Stimulated activated CD4-positive, alpha-beta T cell treated with anti-CD3 and anti-CD28 coated beads, Interleukin-4, amount 100 ng/mL, for 1 hour (primary cell): ENCODE measurements at places on chromosomes 12 and 14.
A peak's percentile ranks its signal among the peaks of the same experiment; 100 is the strongest.

GRCh38 chr12:112838731-112839130 is 47.2 kb downstream of the RPH3A start:
- no peak for DNase-seq

DNA sequence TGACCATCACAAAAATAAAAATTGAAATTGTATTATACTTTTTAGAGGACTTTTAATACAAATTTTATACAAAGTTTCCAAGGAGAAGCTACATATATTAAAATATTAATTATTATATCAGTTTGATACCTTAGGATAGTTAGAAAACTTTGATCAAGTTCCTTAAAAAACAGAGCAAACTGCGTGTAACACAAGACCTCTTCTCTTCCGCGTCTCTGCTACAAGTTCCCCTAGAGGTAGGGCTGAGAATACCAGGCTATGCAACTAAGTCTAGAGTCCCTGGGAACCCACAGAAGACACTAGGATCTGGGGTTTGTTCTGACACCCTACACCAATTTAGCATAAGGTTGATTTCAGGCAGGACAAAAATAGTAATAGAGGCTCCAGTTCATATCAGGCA is 319.0 kb downstream of the FOXG1 start:
- DNase-seq = no peak

DNA sequence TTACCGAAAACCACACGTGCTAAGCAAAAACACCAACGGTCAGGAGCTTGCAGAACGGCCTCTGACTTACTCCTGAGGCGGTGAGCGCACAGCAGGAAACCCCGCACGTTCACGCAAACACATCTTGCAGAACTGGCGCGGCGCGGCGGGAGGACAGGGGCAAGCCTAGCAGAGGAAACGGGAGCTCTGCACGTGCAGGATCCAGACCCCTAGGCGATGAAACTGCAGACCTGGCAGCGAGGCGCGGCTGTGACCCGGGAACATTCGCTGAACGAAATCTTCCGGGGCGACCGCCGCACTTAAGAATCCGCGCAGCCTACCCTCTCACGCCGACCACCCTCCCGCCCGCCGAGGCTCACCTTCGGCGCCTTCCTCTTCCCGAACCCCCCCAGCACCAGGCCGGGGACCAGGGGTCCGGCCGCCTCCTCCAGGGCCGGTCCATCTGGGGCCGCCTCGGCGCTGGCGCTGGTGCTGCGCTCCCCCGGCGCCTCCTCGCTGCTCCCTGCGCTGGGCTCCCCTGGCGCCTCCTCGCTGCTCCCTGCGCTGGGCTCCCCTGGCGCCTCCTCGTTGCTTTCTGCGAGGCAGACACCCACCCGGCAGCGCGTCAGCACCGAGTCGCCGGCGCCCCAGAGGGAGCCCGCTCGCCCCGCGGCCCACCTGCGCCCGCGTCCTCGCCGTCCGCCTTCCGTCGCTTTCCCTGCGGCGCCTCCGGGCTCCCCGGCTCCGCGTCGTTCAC is 615 bp downstream of the DDX51 start:
- peak; percentile 42 for DNase-seq

- DNase-seq = no peak
These were observed 550.0 kb downstream of the SOX5 start for GRCh38 chr12:23399402-23399933.

DNA sequence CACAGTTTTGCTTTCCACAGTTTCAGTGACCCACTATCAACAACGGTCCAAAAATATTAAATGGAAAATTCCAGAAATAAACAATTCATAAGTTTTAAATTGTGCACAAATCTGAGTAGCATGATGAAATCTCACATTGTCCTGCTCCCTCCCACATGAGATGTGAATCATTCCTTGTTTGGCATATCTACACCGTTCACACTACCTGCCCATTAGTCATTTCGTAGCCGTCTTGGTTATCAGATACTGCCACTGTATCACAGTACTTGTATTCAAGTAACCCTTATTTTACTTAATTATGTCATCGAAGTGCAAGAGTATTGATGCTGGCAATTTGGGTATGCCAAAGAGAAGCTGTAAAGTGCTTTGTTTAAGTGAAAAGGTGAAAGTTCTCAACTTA is 145.3 kb downstream of the SLC5A8 start:
- no peak for DNase-seq

DNA sequence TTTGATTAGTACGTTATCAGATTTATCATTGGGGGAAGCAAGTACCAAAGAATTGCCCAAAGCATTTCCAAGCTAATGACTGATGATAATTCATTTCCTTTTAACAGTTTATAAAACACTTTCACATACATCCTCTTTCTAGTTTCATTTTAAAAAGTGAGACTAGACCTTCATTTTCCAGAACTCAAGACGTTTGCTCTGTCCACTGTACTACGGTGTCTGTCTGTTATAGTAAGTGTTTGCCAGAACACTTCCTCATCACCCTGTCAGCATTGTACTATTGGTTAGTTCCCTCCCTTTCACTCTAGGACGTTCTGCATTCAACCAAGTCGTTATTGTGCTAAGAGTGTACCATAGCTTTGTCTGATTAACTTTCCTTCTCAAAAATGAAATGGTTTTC is 81.7 kb upstream of the TMEM263 start:
- DNase-seq = no peak

DNA sequence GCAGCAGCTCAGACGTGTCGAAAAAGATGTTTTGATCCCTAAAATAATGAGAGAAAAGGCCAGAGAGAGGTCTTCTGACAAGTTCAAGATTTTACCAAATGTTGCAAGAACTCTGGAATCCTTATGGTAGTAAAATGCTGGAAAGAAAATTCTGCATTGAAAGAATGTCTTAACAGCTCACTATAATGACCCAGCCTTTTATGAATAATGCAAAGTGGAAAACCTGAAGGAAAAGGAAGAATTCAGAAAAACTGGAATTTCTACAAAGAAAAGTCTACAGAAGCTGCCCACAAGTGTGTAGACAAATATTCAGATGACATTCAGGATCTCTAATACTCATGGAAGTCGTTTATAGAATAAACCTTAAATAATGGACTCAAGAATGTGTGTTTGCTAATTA is 1.8 kb upstream of the CCDC88C start:
- no peak for DNase-seq

DNA sequence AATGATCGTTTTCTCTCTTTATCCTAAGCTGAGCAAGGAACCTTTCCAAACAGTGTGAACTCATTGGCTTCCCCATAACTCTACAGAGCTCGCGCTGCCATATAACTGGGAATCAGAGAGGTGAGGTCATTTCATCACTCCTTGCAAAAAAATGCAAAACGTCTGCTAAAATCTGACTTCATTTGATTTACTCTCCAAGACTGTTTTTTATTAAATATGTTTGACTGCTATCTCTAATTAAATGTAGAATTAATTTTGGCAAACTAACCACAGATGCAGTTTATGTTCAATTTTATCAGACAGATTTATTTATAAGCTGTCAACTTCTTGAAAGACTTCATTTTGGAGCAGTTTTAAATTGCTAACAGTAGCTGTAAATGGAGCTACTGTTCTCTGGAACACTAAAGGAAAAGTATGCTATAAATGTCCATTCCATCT is 131.6 kb upstream of the SOX5 start:
- DNase-seq = no peak
